Hepatic stellate cell (primary cell): ENCODE measurements at places on chromosomes 3 and 15.

GRCh38 chr3:142213298-142213697 is 12.1 kb downstream of the GK5 start:
- no peak for DNase-seq

DNA sequence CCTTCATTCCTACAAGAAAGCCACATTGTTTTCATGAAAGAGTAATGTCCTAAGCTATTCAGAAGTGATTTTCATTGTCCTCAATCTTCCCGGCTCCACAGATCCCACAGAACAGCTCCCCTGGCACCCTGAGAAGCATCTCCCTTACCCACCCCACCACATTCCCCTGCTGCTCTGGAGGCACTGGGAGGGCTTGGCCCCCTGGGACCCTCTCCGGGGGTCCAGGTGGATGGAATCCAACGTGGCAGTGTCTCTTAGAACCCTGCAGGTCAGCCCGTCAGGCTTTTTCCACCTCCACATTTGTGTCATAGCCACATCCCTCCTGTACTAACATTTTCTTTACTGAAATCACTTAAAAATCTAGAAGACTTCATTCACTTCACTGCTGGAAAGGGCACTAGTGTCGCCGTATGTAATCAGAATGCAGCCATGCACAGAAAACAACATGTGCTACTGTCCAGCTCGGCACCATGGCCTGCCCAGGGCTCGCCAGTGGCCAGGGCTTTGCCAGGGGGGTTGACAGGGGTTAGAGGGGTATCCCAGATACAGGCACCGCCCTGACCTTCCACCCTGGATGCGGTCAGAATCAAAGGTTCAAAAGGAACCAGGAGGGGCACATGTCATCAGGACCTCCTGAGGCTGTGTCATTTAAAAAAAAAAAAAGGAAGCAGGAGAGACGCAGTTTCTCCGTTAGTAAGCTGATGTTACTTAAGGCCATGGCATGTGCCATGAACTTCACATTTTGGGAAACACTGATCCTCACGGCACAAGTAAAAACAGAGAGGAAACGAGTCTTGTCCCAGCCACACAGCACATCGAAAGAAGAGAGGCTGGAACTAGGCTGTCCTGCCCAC is 106.3 kb downstream of the LSM3 start:
- DNase-seq, result no peak

- DNase-seq, result no peak
Observed at GRCh38 chr3:175608356-175608755, 749.2 kb downstream of the NAALADL2 start.

- no peak for DNase-seq
Observed at GRCh38 chr15:58444056-58444455, 12.3 kb downstream of the LIPC start.

DNA sequence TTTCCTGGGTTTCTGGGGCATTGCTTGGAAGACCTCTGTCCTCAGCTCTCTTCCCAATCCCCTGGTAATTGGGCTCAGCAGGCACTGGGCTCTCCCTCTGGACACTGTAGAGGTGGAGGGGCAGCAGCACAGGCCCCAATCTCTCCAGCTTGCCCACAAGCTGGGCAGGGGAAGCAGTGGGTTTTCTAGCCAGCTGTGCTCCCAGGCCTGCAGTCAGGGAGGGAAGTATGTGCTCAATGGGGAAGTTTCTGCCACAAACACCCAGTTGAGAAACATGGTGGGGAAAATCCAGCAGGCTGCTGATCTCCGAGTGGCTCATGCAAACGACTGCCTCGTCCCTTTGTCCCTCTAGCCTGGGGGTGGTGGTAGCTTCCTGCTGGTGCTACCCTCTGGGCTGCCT is 12.8 kb upstream of the RFT1 start:
- no peak for DNase-seq

GRCh38 chr3:150309257-150309542 is 98.9 kb upstream of the TSC22D2 start:
- no peak for DNase-seq

- peak; percentile 12 for DNase-seq
Observed at GRCh38 chr3:79032686-79033318, 735.0 kb downstream of the ROBO1 start.

DNA sequence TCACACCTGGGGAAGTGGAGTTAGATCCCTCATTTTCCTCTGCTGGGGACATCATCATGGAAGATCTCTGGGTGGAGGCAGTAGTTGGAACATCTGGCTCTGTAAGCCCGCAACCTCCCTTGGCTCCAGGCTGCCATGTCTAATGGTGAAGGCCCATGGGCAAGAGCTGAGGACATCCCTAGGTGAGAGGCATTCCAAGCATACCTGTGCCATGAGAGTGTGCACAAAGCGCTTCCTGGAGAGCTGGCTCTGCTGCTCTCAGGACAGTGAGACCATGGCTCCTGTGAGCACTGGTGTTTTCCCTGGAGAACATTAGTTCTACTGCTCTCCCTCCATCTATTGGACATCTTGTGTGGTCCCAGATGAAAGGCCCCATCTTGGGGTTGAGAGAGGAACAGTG is 7.7 kb downstream of the MAPKAPK3 start:
- DNase-seq, result no peak

- no peak for DNase-seq
Observed at GRCh38 chr15:68910341-68910740, 20.0 kb upstream of the SPESP1 start.

DNA sequence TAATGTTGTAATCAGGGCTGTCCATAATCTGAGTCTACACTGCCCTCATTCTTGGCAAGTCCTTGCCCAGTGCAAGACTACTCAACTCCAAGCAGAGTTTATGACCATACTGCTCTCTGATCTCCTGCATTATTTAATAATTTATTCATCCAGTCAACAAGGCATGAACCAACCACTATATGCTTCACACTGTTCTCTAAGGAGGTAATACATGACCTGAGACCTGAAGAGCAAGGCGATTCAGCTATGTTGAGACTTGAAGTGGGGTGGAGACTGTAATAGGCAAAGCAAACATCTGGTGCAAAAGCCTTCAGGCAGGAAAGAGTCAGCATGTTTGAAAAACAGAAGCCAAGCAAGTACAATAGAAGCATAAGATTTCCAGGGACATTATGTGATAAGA is 1362.8 kb downstream of the ROBO2 start:
- no peak for DNase-seq

DNA sequence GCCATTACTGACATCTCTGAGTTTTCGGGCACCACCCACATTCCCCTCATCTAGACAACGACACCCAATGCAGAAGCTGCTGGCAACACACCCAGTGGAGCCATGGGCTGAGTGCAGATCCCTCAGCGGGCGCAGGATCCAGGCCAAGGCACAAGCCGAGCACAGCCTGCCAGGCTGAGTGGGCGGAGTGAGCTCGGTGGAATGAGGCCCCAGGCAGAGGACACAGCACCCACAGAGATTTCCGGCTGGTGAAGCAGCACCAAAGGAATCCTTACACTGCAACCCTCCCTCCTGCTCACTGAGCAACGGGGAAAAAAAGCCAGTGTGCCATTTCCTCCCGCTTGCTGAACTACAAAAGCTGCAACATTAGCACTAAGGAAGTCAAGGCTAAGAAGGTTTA is 34.3 kb downstream of the ZMAT3 start:
- peak; percentile 84 for DNase-seq

DNA sequence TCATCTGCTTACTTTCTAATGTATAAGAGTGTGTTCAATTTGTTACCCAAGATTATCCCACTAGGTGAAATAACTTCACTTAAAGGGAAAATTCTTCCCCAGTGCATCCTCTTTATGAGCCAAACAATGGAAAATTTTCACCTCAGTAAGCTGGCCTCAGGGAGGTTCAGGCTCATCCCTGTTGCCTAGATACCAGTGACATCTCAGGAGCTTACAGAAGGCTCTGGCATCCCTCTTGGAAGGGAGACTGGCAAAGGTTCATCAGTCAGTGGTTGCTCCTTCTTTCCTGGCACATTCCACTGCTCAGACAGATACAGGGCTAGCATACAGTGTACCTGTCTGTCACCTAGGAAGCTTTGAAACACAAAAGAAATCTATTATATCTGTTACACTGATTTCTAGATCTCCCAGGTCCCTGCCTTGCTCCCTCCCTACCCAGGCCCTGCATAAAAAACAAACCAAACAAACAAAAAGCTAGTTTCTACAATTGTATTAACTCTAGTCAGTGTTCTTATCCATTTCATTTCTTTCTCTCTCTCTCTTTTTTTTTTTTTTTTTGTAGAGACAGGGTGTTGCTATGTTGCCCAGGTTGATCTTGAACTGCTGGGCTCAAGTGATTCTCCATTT is 1.7 kb downstream of the IP6K2 start:
- peak; percentile 48 for DNase-seq

DNA sequence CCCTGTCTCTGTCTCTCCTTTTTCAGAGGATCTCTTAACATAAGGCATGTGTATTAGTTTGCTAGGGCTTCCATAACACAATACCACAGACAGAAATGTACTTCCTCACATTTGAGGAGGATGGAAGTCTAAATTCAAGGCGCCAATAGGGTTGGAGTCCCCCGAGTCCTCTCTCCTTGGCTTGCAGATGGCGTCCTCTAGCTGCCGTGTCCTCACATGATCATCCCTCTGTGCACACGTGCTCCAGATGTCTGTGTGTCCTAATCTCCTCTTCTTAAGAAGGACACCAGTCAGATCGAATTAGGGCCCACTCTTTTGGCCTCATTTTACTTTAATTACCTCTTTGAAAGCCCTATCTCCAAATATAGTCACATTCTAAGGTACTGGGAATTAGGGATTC is 23.0 kb upstream of the BFSP2 start:
- DNase-seq, result no peak

DNA sequence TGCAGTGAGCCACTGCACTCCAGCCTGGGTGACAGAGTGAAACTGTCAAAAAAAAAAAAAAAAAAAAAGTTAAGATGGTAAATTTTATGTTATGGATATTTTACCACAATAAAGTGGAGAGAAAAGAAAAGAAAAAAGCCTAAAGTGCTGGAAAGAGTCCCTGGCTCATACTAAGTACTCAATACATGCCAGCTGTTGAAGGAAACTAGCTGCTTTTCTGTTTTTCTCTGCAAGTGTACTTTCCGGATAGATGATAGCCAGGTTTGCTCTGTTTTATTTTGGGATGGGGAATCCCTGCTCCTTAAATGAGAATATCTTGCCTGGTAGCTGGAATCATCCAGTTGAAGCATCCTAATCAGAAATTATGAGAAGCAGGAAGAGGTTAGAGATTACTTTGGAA is 10.9 kb downstream of the EID1 start:
- DNase-seq, result no peak

GRCh38 chr3:187101184-187102072 is 37.9 kb downstream of the RPL39L start:
- peak; percentile 63 for DNase-seq

DNA sequence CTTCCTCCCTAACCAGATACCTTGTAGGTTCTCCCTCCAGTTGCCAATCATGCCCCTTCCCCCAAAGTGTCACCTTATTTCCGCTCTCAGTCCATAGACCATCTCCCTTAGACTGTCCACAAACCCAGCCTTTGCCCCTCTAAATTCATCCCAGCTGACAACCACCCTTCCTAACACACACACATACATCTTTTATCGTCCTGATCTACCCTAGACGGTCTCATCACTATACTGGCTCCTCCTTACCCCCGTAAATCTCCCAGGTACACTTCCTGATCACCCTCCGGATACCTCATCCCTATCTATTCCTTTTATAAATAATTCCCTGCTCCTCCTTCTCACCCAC is 828 bp downstream of the THOC7 start:
- no peak for DNase-seq

DNA sequence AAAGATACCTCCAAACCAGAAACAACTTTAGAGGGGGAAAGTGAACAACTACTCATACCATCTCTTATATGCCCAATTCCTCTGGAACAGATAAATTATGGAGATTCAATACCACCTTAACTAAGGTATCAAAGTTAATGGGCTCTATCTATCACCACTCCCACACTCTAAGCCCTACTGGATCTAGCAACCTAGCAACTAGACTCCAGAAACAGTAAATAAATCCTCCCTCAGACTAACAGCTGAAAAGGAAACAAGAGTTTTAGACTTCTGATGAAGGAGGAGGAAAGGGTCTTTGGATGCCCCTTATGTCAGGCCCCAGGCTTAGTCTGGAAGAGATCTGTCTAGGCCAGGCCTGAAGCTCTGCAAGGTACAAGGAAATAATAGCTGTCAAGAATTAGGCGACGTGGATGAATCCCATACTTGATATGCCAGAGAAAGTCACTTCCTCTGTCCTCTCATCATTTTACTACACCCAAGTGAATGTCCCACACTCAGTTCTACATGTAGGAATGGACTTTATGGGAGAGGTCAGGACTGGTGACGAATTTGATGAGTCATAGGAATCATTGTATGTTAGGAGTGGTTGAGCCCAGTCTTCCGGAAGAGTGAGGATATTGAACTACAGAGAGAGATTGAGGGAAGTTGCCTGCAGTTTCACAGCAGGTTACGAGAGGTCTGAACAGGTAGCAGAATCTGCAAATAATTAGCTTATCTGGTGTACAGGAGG is 113.8 kb downstream of the AKAP13 start:
- peak; percentile 70 for DNase-seq

GRCh38 chr3:16106050-16106449 is 68.4 kb upstream of the GALNT15 start:
- DNase-seq, result no peak

DNA sequence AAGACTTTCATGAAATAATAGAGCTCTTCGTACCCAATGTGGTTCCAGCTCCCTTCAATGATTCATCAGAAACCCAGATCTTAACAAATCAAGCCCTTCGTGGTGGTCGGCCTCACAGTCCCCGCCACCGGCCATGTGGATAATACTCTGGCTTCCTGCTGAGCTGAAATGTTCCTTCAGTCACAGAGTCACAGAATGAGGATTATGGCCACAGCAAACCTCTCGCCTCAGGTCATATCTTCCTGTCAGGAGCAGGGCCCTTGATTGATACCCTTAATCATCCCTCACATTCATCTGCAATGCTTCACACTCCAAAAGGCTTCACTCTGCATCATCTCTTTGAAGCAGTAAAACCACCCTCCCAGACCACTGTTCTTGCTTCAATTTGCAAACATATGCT is 452.6 kb downstream of the OCA2 start:
- no peak for DNase-seq

GRCh38 chr3:127959873-127960272 is 44.8 kb downstream of the KBTBD12 start:
- DNase-seq, result no peak

DNA sequence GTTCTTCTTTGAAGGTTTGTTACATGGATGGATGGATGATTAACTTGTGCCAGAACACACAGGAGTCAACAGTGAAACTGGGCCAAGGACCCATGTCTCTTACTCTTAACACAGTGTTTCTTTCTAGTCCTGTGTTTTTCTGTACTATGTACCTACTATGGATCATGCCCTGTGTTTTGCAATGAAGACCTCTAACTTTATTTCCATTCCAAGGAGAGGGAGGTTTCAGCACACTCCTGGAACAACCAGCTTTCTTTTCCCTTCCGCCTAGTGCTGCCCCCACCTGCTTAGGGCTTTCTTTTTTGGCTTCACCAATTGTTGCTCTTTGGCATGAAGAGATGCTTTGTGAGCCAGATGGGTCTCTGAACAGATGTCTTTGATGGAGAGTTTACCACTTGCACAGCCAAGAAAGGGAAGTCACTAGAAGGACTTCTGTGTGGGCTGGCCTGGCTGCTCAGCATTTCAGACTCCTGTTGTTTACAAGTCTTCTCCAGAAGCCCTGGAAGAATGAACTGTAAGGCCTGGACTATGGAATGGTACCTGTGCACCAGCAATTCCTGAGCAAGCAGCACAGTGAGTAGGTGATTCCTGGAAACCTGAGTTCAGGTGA is 44.5 kb downstream of the SNAPC5 start:
- no peak for DNase-seq
